Fibroblast of skin of scalp (primary cell): ENCODE measurements at places on chromosomes 2 and 18.

GRCh38 chr2:105774781-105775337, 30.1 kb downstream of the NCK2 start:
- DNase-seq = no peak

DNA sequence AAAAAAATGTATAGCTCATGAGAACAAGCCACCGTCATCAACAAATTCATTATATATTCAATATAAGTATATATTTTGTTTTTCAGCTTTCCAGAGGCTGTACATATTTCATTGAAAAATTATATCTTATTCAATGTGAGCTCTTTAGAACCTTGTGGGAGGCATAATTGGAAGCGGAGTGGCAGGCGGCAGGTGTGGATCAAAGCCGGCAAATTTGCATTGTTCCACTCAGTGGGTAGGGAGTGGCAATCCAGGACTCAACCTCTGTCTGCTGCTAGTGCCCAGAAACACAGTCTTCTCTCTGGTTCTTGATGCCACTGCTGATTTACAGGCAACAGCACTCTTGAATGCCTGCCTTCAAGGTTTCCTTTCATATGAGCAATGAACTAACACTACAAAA, 46.9 kb downstream of the GCA start:
- no peak for DNase-seq

DNA sequence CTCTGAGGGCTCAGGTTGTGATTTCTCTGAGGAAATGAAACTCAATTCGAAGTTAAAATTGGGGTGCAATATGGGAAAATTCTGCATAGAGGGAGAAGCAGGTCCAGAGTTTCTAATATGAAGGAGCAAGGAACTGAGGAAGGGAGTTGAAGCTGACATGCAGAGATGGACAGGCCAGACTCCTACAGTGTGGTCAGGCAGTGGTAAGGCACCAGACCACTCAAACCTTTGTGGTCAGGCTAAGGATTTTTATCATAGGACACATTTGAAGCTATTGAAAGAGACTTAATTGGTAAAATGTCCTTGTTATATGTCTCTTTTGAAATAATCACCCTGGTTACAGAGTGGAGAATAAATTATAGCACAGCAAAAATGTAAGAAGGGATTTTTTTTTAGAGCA, 1074.8 kb upstream of the CDH2 start:
- no peak for DNase-seq

GRCh38 chr18:51007790-51008139, 22.2 kb upstream of the SMAD4 start:
- no peak for DNase-seq

GRCh38 chr18:13611601-13612195, 114.7 kb downstream of the FAM210A start:
- peak; percentile 63 for DNase-seq

GRCh38 chr2:179538406-179539123, 273.9 kb upstream of the SESTD1 start:
- peak; percentile 48 for DNase-seq

DNA sequence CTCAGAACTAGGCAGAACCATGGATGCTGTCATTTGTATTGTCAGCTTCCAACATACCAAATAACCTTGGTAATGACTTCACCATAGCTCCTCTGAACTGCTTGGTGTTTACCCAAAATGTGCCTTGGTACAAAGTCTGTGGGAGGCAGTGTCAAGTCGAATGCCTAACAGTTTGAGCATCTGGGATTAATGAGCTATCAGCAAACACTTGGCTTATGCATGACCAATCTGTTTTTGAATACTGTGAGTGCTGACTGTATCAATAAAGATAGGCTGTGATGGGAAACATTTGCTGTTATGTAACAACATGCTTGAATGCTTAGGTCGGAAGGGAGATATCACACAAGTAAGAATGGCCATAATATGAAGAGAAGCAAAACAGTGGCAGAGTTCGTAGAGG, 455.4 kb downstream of the CMPK2 start:
- peak; percentile 18 for DNase-seq

- no peak for DNase-seq
Measured at GRCh38 chr2:98020992-98021713, 25.4 kb upstream of the TMEM131 start.

GRCh38 chr2:215878476-215879063, 134.8 kb downstream of the MREG start:
- peak; percentile 63 for DNase-seq

- no peak for DNase-seq
Measured at GRCh38 chr18:37639846-37640245, 74.2 kb upstream of the CELF4 start.

GRCh38 chr2:223477318-223477717, 124.8 kb downstream of the SCG2 start:
- no peak for DNase-seq

DNA sequence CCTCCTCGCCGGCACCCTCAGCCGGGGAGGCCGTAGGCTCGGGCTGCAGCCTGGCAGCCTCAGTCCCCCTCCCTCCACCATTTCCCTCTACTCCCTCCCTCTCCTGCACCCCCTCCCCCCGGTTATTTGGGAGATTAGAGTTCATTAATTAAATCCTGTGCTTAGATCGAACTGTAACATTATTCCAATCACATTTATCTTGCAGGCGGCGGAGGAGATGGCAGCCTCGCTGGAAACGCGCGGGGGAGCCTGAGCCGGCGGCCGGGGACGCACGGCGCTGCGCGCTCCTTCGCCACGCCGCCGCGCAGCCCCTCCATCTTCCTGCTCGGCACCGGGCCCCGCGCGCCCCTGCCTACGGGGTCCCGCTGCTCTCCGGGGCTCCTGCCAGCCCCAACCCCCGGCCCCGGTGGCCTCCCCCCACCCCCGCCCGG, at the start of gene ST8SIA3:
Gene ST8SIA3, plus strand, starts transcription at position 287 of the 431 bp plus-strand sequence. CDS start 290 bp downstream, outside the sequence.
- DNase-seq = no peak

DNA sequence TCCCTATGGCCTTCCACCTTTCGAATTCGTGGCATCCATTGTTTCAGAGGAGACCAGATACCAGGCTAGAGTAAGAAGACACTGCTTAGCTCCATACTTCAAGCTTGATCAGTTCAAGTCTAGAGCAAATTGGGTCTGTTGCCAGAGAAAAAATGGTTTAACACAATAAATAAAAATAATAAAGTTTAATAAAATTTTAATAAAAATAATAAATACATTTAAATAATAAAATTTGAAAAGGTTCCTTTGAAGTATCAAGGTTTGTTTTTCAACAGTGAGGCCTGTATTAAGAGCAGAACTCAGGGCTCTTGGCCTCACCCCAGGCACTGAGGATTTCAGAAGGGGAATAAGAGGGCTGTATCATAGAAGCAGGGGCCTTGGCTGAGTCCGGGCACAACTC, 105.6 kb upstream of the REV1 start:
- no peak for DNase-seq

- no peak for DNase-seq
Measured at GRCh38 chr2:176182671-176183070, 5.8 kb upstream of the HOXD1 start.

- DNase-seq = no peak
Measured at GRCh38 chr2:9809064-9809356, 34.3 kb upstream of the TAF1B start.

- DNase-seq = no peak
Measured at GRCh38 chr2:9791711-9792110, 51.6 kb upstream of the TAF1B start.

DNA sequence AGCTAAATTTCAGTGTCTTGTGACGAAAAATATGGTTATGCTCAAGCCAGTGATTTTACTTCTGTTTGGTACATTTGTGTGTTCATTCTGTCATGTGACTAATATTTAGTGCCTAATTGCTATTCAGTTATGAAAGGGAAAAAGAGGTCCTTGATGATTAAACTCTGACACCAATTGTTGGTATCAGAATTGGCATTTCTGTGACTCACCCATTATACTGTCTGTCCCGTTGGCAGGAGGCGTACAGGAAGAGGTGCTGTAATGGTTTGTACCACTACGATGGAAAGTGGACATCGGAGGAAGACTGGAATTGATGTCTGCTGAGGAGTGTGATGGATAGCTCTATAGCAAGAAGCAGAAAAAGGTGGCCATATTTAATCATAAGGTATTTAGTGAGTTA, 310.4 kb upstream of the CCDC68 start:
- DNase-seq = no peak

DNA sequence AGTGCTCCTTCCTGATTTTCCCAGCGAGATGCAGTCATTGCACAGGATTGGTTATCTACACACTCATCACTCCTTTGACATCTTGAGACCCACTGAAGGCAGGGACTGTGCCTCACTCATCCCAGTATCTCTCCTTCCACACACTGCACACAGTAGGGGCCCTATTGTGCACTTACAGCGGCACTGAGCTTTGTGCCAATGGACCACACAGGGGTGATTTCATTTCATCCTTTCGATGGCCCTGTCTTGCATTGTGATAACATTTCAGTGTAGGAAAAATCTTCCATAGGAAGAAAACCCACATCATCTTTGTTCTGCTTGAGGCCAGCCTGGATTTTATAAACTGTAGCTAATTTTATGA, 11.0 kb upstream of the LRRFIP1 start:
- DNase-seq = no peak

DNA sequence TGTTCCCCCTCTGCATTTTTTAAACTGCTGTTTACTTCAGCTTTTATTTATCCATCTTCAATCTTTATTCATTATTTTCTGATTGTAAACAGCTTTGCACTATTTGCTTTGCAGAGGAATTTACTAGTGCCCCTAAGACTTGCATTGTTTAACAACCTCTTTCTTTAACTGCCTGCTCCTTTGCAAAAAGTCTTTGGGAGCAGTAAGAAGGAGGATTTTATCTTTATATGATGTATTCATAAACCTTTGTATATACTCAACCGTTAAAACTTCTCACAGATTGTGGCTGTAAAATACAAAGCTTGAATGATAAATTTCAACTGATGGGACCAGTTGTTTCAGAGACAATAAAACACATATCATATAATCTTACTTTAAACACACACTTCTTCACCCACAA, 20.1 kb upstream of the VIT start:
- DNase-seq = no peak

- no peak for DNase-seq
Measured at GRCh38 chr2:164535280-164536025, 85.8 kb downstream of the GRB14 start.

DNA sequence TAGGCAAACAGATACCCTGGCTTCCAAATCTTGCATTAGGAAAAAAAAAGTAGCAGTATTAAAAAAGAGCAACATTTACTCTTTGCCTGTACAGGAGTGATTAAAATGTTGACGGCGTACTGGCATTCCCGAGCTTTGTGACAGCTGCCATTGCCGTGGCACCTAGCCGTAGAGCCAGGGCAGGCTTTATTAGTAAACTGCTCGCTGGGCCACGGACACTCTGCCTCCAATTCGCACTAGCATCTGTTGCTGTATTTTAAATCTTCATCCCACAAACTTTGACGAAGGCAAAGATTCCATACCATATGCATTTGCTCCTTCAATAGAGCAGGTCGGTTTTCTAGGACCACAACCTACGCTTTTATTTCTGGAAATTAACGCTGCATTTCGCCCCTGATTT, 44.5 kb upstream of the EPHA4 start:
- DNase-seq = no peak

GRCh38 chr2:105610576-105611332, 134.0 kb upstream of the NCK2 start:
- no peak for DNase-seq

DNA sequence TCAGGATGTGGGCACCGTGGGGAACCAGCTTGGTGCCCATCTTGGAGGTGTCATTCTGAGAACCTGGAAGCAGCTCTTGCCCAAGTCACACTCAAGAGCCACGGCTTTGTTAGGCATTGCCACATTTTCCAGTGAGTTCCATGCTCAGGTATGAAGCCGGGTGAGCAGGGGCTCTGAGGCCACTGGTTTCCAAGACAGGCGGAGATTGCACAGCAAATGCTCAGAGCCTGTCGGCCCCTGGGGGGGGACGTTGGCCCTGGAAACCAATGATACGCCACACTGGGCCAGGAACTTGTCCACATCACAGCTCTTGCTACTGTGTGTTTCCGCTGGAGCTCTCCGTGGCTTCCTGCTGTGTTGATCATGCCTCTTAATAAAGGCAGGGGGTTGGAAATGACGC, 52.5 kb upstream of the SALL3 start:
- no peak for DNase-seq

DNA sequence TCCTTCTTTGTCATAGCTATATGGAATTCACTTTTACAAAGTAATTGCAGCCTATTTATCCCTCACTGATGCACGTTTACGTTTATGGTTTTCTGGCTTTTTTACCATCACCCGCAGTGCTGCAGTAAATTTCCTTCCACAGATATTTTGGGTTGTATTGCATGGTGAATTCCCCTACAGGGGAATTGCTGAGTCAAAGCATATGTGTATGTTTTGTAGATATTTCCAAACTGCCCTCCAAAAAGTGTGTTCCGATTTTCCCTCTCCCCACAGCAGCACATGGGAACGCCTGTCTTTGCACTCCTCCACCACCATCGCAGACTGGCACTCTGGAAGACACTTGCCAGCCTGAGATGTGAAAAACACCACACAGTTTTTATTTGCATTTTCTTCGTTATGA, 80.6 kb upstream of the UXS1 start:
- no peak for DNase-seq

GRCh38 chr2:113977660-113978523, 88.0 kb downstream of the ACTR3 start:
- DNase-seq = no peak

GRCh38 chr2:24261441-24261840, 86.6 kb downstream of the FAM228A start:
- no peak for DNase-seq

GRCh38 chr2:135590619-135591260, 59.5 kb downstream of the R3HDM1 start:
- no peak for DNase-seq

- DNase-seq = no peak
Measured at GRCh38 chr18:66734451-66734850, 130.6 kb upstream of the CDH19 start.

DNA sequence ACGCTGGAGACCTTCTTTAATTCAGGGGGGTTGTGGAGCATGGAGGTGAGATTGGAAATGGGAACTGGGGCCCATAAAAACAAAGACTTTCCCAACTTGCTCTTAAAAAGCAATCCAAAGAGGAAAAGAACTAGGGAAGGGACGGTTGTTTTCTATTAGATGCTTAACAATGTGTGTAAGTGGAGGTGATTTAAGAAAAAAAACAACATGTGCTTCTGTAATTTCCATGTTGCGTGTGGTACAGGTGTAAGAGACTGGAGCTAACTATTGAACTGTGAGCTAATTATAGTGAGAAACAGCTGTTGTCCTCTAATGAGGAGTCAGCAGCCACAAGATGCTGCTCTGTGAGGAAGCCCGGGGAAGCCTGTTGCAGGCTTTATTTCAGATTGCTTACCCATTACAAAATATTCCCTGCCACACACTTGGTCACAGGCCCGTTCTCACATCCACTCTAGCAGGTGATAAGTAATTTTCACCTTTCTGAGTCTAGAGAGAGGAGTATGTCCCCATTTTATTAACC, 280.6 kb upstream of the PARD3B start:
- no peak for DNase-seq

GRCh38 chr2:108910541-108911396, 78.3 kb downstream of the EDAR start:
- DNase-seq = no peak

DNA sequence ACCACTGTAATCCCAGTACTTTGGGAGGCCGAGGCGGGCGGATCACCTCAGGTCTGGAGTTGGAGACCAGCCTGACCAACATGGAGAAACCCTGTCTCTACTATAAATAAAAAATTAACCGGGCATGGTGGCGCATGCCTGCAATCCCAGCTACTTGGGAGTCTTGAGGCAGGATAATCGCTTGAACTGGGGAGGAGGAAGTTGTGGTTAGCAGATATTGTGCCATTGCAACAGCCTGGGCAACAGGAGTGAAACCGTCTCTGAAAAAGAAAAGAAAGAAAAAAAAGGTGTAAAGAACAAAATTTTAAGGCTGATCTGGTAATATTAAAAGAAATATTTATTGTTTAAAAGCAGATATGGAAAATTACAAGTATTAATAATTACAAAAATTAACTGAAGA, 29.7 kb downstream of the ZNF804A start:
- DNase-seq = no peak
